ENCODE measurements at places on chromosomes 7 and 10.

DNA sequence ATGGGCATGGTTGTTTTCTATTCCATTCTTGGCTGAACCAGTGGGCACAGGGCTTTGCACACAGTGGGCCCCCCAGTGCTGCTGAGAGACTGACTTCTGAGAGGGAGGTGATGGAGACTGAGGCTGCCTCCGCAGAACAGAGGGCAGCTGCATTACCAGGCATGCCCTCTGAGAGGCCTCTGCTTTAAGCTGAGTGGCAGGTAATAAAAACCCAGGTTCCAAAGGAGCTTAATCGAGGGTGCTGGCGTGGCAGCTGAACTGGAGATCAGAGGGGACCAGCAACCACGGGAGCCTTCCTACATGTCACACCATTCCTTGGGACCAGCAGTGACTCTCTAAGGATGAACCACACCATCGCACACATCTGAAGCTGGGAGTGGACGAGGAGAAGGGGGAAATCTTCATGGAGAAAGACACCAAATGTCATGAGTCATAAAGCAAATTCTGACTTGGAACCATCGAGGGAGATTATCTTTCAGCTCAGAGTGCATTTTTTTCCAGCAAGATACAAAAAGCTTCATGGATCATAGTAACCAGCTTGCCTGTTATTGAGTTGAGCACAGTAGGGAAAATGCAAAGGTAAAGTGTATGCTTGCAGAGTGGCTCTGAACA, 24.6 kb downstream of the HIPK2 start:
- DNase-seq, result no peak

DNA sequence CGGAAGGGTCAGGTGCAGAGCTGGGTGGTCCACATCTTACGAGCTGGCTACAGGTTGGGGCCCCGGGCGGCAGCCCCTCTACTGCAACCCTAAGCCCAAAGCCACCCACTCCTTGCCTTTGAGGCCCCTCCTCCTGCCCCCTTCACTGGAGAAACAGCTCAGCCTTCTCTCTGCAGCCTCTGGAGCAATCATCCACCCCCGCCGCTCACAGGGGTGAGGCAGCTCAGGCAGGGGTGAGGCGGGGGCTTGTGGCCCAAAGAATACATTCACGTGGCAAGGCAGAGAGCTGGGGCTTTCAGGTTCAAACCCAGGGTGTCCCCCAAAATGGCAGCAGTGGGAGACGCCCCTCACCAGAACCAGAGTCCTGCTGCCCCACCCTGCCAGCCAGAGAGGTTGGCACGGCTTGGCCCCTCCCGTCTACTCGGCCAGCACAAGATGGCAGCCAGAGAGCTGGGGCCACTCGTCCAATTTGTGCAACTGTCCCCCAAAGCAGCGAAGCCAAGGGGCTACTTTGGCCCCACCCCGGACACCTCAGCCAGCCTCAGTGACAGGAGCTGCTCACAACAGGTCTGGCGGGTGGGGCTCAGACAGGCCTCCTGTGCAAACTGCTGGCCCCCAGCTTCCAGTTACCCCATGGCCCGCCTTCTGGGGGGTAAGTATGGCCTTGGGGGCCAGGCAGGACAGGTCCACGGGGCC, 7.2 kb downstream of the GNB2 start:
- no peak for DNase-seq

DNA sequence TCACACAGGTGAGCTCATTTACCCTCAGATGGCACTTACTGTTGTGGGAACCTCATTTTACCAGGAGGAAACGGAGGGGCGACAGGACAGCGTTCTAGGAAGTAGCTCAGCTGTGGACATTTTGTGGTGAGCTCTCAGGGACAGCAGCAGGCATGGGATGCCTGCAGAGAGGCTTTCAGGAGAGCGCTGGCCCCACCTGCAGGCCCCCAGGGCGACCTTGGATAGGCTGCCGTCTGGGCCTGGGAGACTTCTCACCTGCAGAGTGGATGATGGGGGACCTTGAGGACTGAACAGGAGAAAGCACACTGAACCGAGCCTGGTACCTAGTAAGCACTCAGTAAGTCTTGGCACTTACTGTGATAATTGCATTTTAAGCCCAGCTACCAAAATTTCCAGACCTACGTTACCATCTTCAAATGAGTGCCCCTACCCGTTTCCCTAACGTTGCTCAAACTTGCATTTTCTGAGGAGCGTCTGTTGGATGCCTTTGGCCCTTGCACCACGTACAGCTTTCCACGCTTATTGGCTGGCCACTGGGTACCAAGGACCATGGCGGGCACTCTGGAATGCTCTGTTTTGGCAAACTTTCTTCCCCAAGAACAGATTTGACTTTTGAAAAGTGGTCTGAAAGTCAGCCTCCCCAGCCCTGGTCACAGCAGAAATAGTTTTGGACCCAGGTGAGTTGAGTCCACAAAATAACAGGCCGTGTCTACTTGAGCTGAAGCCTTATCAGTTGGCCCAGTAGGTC, 223.4 kb downstream of the EBF3 start:
- DNase-seq, result no peak

DNA sequence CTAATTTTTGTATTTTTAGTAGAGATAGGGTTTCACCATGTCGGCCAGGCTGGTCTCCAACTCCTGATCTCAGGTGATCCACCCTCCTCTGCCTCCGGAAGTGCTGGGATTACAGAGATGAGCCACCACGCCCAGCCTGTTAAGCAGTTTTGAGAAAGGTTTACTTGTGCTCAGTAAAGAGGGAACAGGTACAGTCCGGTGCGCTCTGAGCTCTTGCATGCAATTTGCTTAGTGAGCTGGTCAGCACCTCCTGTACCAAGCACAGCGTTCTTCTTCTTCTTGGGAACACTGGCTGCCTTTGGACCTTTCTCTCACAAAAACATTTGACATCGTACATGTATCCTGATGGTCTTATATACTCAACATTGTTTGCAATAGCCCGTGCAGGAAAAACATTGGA, 118.3 kb downstream of the AKR1D1 start:
- DNase-seq, result no peak

- no peak for DNase-seq
Measured at GRCh38 chr10:93615576-93616235, 3.4 kb downstream of the PDE6C start.

GRCh38 chr10:101122270-101123084, 8.6 kb upstream of the TLX1 start:
- no peak for DNase-seq

DNA sequence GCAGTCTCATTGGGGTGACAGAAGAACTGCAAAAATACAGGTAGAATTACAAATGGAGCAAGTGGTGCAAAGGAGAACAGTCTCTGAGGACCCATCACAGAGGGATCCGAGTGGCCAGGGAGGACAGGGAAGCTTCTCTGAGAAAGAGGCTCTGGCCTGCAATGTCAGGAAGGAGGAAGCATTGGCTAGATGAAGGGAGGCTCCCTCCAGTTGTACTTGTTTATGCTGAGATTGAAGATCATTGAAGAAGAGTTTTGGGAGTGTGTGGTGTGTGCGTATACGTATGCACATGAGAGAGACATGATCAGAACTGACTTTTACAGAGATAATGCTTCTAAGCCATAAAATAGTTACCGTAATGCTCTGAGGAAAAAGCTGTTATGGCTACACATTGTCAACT, 274.7 kb upstream of the FZD8 start:
- DNase-seq, result no peak

DNA sequence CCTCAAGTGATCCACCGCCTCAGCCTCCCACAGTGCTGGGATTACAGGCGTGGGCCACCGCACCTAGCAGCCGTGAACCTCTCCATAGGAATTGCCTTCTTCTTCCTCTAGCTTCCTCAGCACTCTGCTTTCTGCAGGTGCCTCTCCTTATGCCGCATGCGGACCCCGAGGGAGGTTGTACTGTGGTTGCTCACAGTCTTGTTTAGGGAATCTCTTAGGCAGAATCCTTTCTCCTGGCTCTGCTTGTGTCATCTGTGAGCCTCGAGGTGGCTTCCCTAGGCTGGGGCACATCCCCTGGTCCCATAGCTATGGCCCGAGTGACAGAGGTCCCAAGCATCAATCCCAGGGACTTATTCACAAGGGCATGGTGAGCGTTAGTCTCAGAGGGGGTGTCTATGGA, 33.2 kb upstream of the GIMAP8 start:
- DNase-seq, result no peak

DNA sequence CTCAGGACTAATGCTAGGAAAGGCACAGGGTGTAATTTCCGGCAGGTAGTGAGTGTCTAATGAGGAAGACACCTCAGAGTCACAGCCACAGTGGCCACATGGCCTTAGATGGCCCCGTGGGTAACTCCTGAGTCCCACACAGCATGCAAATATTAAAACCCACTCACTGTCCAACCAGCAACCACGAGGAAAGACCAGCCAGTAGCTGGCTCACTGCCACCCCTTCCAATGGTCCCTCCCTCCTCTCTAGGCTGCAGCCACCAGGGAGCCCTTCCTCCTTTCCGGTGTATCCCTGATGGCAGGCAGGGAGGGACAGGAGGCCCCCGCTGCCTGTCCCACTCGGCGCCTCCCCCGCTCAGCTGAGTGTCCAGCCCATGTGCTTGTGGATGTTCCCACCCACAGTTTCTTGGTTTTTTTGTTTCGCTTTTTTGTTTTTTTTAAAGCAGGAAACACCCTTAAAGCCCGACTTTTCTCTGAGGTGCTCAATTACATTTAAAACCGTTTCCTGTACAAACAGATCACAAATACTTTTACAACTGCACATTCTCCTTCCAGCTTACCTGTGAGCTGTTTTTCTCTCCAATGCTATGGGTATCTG, 9.2 kb downstream of the BNIP3 start:
- no peak for DNase-seq

- DNase-seq, result no peak
Measured at GRCh38 chr7:16770657-16771329, 17.2 kb downstream of the TSPAN13 start.

DNA sequence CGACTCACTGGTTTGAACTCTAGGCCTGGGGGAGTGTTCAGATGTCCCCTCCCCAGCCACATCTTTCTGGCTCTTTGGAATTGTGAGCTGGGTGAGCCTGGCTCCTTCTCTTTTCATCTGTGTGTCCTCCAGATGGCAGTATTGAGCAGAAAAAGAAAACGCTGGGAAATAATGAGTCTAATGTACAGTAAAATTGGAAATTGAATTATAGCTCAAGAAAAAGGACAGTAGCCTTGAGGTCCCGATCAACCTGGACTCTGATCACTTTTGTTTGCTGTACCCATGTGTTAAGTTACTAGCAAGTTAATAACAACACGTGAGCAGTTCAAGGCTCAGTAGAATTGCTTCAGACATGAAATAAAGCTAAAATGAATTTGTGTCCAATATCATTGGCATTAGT, 77.9 kb downstream of the SNX10 start:
- DNase-seq, result no peak

DNA sequence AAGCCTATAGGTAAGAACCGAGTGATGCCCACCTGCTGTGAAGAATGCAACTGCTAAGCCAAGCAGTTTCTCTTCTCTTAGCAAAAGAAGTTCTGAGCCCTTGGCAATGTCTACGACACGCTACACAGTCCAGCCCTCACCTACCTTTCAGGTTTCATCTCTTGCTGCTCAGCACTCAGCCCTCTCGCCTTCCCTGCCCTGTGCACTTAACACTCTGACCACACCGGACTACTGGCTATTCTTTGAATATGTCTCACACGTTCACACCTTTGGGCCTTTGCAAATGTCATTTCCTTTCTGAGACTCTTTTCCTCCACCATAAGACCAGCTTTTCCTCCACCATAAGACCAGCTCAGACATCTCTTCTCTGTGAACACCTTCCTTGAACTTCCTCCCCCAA, 67.0 kb upstream of the ITGB1 start:
- no peak for DNase-seq

DNA sequence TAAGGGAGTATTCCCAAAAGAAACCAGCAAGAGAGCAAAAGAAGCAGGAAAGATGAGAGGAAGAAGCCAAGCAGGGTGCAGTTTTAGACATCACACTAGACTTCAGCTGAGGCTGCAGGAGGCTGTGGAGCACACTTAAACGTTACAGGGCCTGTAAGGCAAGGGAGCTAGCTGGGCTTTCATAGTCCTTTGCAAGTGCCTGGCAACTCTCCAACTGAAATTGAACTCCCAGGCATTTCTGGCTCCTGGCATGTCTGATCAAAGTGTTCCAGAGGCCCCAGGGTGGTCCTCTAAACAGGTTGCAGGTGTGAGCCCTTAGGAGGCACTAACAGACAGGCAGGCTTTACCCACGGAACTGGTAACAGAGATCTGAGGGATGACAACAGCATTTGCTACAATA, 750.2 kb downstream of the XPNPEP1 start:
- DNase-seq, result no peak

- no peak for DNase-seq
Measured at GRCh38 chr7:6530626-6531491, 20.4 kb downstream of the GRID2IP start.

DNA sequence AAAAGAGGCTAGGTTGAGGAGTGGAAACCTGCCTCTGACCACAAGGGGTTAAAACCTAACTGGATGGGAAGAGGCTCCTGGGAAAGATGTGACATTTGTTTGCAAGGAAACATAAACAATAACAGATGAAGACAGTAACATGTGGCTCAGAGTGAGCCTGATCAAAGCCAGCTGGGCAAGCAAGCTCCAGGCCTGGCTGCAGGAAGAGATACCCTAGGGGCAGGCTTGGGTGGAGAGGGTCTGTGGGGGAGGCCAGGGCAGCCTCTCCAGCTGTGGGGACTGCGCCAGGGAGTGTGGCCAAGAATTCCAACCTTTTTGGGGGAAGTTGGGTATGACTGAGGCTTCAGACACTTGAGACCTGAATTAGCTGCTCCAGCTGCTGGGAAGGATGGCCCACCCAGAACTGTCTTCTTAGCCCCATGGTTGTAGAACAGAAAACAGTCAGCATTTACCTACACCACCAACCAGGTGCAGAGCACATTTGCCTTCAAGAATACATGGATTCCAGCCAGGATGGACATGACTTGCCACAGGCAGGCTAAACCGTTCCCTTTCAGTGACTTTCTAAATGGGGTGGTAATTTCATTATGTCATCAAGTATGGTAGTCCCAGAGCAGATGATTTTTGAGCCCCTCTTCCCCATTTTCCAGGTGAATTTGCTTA, 10.4 kb upstream of the FAM170B start:
- no peak for DNase-seq

GRCh38 chr7:28732071-28732869, 225.9 kb downstream of the TRIL start:
- DNase-seq, result no peak

- DNase-seq, result no peak
Measured at GRCh38 chr10:75166623-75166972, 44.0 kb upstream of the VDAC2 start.

DNA sequence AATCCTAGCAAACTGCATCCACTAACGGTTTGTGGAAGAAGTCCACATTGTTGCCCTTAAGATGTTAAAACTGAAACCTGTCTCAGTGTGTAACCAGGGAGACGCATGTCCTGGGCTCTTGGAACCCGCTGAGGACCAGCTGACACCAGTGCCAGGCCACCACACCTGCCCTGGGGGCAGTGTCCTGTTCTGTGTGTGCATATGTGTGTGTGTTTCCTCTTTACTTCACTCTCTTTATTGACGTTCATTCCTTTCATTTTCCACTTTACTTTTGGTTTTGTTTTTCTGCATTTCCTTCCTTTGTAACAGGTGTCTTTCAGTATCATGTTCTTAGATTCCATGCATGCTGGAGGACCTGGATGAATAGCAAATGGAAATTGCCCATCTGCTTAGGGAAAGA, 83.8 kb downstream of the TEX36 start:
- no peak for DNase-seq

GRCh38 chr10:48526011-48526821, 78.7 kb downstream of the ARHGAP22 start:
- DNase-seq, result no peak
